ENCODE measurements at places on chromosomes 4 and X.

DNA sequence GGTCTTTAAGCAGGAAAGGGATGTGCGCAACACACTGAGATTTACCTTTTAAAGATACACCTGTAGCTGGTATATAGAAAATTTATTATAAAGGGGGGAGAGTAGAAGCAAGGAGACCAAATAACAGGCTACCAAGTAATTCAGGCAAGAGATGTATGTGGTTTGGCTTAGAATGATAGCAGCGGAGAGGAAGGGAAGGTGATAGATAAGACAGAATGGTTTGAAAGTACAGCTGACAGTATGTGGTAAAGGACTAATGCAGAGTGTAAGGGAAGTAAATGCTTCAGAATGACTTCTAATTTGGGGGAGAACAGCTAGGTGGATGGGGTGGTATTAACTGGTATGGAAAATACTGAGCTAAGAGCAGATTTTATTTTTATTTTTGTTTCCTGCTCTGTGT lies 308.9 kb downstream of the ANTXR2 start:
- no peak for DNase-seq

- DNase-seq: no peak
Measured at GRCh38 chr4:24105327-24106038, 215.6 kb upstream of the PPARGC1A start.

GRCh38 chr4:140180577-140180976 lies 26.6 kb upstream of the MAML3 start:
- no peak for DNase-seq

DNA sequence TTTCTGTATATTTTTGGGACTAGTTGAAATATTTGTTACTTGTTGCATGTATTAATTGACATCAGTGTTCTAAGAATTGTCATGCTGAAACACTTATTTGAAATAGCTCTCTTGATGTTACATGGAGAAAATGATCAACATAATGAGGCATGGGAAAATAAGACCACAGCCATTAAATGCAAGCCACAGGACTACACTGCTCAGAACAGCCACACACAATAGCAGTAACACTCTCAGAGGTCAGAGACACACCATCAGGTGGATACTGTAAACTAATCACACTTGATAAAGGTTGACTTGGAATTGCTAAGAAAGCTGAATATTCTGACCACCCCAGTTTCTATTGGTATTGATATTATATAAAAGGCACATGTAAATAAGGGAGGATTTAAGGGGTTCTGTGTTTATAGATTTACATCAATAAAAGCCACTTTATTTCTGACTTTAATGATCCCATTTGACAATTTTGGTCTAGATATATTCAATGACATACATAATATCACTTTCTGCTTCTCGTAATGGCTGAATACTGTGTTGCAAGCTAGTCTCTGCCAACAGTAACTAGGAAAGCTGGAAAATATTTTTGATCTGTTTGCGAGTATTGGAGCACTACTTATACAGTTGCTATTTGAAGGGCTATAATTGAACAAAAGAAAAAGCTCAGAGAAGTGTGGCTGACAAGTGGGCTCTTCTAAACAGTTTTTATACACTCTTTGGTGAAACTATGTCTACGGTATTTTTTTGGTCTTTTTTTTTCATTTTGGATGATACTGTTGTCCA lies 876.5 kb upstream of the INTU start:
- no peak for DNase-seq

DNA sequence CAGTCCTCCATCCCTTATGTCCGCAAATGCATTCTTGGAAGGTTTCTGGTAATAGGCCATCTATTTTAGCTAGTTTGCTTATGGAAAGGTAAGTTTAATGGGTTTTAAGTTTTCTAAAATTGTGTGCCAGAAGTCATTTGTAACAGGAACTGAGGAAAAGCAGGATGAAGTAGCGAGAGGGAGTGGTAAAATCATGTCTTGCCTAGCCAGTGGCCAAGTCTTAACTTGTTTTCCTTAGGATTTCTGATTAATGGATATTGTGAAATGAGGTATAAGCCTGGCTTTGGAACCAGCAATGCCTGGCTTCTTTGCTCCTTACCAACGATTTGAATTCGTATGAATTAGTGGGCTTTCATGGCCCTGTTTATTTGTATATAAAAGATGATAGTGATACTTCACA lies 7.3 kb downstream of the SEC24B start:
- DNase-seq: no peak

DNA sequence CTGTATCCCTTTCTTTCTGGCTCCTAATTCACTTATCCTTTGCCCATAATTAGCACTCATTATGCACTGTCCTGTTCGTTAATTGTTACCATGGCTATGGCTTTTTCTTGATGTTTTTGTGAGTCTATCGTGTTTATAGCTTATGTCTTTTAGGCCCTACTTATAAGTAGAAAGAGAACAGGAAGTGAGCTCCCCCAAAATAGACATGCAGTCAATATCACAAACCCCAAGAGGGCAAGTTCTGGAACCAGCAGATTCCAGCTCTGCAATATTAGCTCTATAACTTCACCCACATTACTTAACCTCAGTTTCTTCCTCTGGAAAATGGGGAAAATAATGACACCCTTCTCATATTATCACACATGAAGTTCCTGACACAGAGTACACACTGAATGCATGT lies 7.4 kb upstream of the HS3ST1 start:
- no peak for DNase-seq

DNA sequence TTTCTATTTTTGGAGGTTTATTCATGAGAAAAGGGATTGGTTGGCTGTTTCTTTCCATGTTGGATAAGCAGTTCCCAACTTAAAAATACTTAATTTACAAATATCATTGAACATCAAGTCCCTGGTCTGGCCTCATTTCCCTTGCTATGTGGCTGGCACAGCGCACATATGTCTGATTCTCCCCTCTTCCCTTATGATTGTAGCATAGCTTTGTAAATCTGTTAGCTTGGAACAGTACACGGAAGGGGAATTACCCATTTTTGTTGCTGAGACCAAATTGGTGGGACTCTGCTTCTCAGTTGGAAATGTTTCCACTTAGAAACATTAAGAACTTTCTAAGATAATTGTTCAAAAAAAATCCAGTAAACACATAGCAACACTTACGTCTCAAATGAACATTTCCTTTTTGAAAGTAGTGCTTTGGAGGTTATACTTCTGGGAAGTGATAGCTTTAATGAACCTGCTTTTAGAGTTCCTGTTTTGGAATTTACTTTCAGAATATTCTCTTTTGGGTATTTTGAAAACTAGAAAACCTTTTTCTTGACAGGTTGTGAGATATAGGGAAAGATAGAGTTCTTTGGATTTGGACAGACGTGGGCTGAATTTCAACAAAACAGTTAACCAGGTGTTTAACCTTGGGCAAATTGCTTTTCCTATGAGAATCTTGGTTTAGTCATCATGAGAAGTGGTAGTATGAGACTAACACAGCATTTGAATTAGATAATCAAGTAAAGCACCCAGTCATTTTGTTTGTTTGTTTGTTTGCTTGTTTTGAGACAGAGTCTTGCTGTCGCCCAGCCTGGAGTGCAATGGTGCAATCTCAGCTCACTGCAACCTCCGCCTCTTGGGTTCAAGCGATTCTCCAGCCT lies 47.3 kb downstream of the STIM2 start:
- no peak for DNase-seq

DNA sequence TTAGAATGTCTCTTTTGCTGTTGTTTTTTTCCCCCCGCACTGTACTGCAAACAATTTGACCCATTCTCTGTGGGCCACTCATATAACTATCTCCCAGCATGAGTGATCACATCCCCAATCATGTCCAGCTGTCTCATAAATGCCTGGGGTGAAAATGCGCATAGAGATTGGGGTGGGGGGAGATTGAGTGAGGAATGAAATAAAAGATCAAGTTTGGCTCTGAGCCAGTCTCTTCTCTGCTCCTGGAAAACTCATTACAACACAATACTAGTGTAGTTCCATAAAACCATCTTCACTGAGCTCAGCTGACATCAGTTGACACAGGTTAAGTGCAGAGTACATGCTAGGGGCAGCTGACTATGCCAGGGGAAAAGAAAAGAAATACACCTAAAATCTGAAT lies 96.9 kb downstream of the EGF start:
- no peak for DNase-seq

- DNase-seq: no peak
Measured at GRCh38 chr4:20882500-20882899, 182.2 kb downstream of the PACRGL start.

GRCh38 chr4:99361899-99362275 lies 9.3 kb upstream of the ADH1C start:
- no peak for DNase-seq

DNA sequence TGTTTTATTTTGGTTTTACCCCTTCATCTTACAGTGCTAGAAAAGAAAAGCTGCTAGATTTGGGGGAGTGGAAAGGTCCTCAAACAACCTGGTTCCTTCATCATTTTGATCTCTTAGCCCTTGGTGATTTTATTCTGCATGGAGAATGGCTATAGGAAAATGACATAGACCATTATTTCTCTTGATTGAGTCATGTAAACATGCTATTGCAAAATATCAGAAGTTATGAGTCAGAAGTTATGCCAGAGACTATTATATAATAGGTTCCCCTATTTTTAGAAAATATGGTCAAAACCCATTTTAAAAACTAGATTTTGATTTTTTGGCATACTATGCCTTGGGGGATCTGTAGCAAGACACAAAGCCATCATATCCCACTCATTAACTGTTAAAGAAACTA lies 83.7 kb upstream of the FAM9C start:
- DNase-seq: no peak

DNA sequence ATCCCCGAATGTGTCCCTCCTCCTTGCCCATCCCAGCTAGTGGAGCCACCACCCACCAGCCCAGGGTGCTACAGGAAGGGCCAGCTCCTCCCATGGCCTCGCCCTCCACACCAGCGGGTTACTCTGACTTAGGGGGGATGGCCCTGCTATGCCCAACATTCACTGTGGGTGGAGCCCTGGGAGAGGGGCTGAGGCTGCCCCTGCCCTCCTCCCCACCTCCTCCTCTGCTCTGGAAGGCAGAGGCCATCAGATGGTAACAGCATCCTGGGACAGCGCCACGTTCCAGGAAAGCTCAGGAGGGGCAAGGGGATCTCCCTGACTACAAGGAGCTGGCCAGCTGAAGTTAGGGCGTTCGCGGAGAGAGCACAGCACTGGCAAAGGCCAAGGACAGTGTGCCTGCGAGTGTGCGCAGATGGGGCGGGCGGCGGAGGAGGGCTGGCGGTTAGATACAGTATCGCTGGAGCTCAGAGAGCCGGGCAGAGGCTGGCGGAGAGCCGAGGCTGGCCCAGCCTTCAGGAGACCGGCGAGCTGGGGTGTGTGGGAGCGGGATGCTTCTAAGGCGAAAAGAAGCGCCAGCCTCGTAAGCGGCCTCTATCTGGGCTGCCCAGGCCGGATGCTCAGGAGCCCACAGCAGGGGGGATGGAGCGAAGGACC lies 1.5 kb downstream of the JAKMIP1 start:
- no peak for DNase-seq

GRCh38 chr4:133863153-133863552 lies 338.4 kb downstream of the PABPC4L start:
- DNase-seq: no peak

- no peak for DNase-seq
Measured at GRCh38 chrX:119790977-119791436, 423 bp downstream of the RPL39 start.

GRCh38 chr4:38920186-38920585 lies 52.6 kb downstream of the FAM114A1 start:
- no peak for DNase-seq

All from Kasumi-1 (cell line).